ENCODE measurements at places on chromosomes 7 and 10.

- DNase-seq, result no peak
These were observed 234.2 kb downstream of the WDR11 start for GRCh38 chr10:121085367-121085766.

- DNase-seq, result no peak
These were observed 947.6 kb upstream of the POT1 start for GRCh38 chr7:125877246-125877645.

- no peak for DNase-seq
These were observed 15.6 kb upstream of the MUC3A start for GRCh38 chr7:100933734-100934133.

- no peak for DNase-seq
These were observed 77.2 kb upstream of the PDGFA start for GRCh38 chr7:596819-597182.

- DNase-seq, result no peak
These were observed 43.6 kb upstream of the CYP2C18 start for GRCh38 chr10:94639902-94640301.

DNA sequence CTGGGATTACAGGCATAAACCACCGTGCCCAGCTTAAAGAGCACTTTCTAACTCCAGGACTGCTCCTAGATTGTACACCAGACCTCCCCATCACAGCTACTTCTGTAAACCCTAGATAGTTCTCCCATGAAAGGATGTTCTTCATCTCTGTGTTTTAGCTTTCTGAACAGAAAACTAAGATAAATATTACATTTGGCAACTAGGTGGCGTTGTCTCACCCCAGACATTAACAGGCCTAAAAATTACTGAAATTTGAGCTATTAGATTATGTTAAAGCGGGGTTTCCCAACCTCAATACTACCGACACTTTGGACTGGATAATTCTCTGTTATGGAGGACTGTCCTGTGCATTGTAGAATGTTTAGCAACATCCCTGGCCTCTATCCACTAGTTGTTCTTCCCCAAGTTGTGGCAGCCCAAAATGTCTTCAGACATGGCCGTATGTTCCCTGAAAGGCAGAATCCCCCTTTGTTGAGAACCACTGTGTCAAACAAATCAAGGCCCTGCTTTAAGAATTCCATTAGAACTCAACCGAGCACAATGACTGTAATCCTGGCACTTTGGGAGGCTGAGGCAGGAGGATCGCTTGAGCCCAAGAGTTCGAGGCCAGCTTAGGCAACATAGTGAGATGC is 19.1 kb downstream of the ATOH7 start:
- peak; percentile 6 for DNase-seq

GRCh38 chr10:110460111-110460809 is 37.4 kb upstream of the DUSP5 start:
- no peak for DNase-seq

DNA sequence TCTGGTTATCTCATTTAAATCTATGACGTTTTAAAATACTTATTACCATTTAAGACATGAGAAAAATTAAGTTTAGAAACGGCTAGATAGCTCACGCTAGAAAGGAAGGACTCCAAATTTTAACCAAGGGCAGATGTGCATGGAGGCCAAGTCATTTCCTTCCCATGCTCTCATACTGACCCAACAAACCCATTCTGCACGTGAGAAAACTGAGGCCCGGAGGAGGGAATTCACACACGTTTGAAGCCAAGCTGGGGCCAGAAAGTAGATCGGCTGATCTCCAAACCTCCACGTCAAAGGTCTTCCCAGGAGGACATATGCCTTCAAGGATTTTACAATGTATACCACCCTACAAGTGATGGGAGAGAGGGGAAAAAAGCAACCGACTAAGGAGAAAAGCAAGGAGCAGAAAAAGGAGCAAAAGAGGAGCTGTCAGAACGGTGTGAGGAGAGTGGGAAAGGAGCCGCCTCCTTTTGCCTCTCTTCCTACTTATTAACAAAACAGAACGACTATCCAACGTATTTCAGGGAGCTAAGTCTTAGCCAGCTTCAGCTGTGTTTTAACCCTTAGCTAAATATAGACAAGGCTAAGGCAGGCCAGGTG is 645 bp upstream of the SIRT1 start:
- peak; percentile 60 for DNase-seq

GRCh38 chr7:107530751-107531150 is 33.0 kb downstream of the COG5 start:
- DNase-seq, result no peak

DNA sequence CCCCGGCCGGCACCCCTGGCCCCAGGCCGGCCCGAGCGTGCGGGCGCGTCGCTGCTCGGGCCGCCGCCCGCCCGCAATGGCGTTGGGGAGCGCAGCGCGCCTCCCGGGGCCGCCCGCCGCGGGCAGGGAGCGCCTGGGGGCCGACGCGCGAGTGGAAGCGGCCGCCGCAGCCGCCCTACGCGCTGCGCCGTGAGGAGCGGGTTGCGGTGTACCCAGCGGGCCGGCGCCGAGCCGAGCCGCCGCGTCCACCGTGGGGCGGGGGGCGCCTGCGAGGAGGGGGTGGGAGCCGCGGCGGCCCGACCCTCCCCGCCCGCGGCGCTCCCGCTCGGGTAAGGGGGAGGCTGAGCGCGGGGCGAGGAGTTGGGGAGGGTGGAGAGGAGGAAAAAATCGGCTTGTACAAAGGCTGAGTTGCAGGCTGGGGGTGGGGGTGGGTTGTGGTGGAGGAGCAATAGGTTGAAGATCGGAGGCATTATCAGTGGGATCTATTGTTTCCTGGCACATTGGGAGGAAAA is 473 bp downstream of the PPP1R9A start:
- peak; percentile 73 for DNase-seq

GRCh38 chr10:49594594-49594993 is 15.5 kb upstream of the SLC18A3 start:
- DNase-seq, result peak; percentile 61

- DNase-seq, result no peak
These were observed 22.7 kb upstream of the ZWINT start for GRCh38 chr10:56383806-56384205.

- DNase-seq, result no peak
These were observed 6.1 kb upstream of the NCAPG2 start for GRCh38 chr7:158710651-158711102.

- no peak for DNase-seq
These were observed 60.0 kb downstream of the RAPGEF5 start for GRCh38 chr7:22296916-22297315.

GRCh38 chr10:129307141-129307540 is 159.9 kb upstream of the MGMT start:
- no peak for DNase-seq

DNA sequence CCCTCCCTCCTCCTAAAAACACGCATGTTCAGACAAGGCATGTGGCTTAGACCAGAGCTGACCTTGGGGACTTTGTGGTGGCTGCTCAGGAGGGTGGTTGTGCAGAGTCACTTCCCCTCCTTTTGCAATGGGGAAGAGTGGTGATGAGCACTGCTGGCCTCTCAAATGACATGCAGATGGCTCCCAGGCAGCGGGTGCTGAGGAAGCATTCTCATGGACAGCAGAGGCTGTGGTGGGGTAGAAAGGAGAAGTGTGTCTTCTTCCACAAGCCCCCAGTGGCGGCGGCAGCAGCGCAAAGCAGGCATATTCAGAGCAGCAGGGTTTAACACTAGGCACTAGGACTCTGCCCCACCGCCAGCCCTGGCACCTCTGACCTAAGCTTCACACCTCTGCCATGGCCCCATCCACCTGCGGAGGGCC is 105.9 kb upstream of the ANLN start:
- no peak for DNase-seq

DNA sequence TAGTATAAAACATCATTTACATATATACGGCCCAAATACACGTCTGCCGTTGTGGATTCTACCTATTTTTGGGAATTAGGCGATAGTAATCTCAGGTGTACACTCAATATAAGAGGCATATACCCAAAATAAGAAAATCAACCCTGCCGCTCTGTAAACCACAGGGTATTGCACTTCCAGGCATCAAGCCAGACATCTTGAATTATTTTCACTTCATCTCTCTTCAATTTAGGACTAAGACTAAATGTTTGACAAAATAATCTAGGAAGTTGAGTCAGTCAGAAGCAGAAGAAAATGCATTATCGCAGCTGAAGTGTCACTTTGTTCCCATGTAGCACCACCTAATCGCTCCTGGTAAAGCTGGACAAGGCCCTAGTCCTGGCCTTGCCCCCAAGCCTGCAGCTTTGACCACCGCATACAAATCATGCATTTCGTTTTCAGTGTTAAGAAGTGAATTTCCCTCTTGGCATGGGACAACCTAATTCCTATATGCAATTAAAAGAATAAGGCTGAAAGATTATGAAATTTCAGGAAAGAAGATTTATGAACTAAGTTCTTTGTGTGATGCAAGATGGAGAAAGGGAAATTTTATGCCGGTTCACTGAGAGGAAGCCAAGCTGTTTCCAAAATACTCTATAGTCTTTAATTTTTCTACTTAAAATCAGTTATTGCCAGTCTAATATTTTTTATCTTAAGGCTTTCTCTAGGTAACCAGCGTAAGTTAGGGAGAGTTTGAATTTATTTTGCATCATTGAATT is 26.0 kb downstream of the CABCOCO1 start:
- DNase-seq, result no peak

- DNase-seq, result no peak
These were observed 560.5 kb upstream of the GALNT17 start for GRCh38 chr7:70571403-70571934.

GRCh38 chr10:68332259-68333057 is at the start of gene PBLD:
PBLD (minus strand) TSS chr10:68332928; CDS start chr10:68306844, 26,084 bp downstream.
- peak; percentile 53 for DNase-seq

- DNase-seq, result no peak
These were observed 481.4 kb downstream of the ADRA2A start for GRCh38 chr10:111558211-111558610.

DNA sequence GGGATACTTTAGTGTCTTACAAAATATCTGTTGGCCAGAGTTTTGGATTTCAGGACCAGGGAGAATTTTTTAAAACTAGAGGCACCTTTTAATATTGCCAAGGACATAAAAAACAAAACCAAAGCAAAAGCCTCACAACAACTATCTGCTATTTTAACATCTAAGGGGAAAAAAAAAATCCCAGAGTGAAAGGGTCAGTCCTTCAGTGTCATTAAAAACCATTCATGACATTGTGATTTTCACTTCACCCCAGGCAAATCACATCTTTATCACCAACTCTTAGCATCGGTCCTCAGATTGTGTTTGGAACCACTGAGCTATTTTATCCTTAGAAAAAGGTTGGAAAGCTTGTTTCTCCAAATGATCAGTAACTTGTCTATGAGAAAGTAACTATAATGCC is 10.7 kb downstream of the CEP41 start:
- DNase-seq, result no peak

- no peak for DNase-seq
These were observed 16.3 kb downstream of the CYP2W1 start for GRCh38 chr7:999149-999879.

GRCh38 chr10:30744106-30744505 is 114.6 kb upstream of the LYZL2 start:
- no peak for DNase-seq

DNA sequence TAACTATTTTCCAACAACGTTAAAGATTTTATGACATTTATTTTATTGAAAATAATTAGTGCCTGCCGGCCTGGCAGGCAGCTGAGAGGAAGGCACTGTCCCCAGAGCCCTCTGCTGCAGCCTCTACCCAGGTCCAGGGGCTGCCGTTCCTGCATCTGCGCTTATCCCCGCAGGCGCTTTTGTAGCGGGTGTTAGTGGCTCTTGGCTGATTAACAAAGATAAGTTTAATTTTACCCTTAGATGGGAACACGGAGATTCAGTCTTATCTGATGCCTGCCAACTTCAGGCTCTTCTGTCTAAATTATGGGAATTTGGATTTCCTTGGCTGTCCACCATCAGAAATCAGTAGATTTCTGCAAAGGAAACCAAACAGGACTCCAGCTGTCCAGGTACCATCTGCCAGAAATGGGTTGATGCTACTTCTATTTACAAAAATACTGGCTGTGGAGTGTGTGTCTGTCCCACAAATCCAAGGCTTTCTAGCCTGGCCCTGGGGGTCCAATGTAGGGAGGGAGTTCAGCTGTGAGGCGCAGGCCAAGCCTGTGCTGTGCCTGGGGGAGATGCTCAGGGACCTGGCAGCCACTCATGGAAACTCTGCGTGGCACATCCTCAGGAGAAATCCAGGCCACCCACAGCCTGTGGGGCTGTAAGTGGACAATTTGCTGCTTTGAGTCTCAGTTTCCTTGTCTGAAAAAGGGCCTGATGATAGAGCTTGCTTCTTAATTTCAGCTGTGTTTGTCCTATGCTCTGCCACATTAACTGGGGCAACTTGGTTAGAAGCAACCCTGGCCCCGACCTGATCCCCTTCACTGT is 62.0 kb upstream of the IGFBP3 start:
- no peak for DNase-seq

DNA sequence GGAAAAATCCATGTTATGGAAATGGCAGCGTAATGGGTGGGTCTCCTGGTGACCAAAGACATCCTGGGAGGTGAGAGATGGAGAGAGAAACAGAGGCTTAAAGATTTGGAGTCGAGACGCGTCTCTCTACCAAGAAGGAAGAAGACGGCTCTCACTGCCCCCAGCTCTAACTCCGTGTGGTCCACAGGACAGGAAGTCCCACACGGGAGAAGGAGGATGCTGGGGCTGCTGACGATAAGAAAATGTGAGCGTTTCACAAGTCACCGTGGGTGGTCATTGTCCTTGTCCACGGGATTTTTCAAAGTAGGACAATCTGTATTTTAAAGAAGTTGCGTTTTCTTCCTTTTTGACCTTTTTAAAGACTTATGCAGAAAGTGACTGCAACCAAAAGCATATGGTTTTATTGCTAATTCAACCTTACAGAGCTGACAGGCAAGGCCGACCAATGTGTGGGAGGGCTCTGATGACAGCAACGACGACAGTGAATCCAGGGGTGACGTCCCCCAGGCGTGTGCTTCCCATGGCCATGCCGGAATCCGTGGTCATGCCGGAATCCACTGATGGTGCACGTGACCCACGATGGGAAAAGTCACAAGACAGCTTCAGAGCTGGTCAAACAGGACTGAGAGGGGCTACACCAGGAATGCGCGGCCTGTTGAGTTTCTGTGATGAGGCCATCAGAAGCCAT is 341.2 kb downstream of the PTPRN2 start:
- DNase-seq, result no peak

GRCh38 chr10:59829024-59829423 is 75.8 kb upstream of the MRLN start:
- no peak for DNase-seq

GRCh38 chr7:131341690-131342089 is 14.0 kb downstream of the MKLN1 start:
- DNase-seq, result no peak

GRCh38 chr7:122123746-122124145 is 20.3 kb downstream of the AASS start:
- no peak for DNase-seq

- DNase-seq, result peak; percentile 65
These were observed 53.2 kb upstream of the ZNF33B start for GRCh38 chr10:42691361-42692120.

GRCh38 chr10:106571192-106571946 is 593.1 kb downstream of the SORCS1 start:
- no peak for DNase-seq

DNA sequence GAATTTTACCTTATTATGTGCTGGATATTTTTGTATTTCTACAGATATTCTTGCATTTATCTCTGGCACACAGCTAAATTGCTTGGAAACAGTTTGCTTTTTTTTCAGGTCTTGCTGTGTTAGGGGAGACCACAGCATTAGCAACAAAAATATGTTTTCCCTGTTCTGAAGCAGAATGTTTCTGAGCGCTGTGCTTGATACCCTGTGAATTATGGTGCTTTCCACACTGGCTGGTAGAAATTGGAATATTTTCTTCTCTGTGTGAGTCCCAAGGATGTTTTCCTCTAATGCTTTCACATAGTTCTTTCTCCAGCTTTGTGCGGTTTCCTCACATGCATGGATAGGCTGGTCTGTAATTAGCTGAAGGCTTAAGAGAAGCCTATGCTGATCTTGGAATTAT is 651.6 kb upstream of the IGFBP3 start:
- DNase-seq, result no peak

Data from NCI-H510A treated with DMSO at 0.1 percent for 48 hours (cell line).